ENCODE measurements at places on chromosomes 11 and 22.

- DNase-seq: no peak
Observed at GRCh38 chr22:27206374-27207133, 549.2 kb downstream of the MIAT start.

- no peak for DNase-seq
Observed at GRCh38 chr22:30902496-30903357, 65.8 kb downstream of the MORC2 start.

DNA sequence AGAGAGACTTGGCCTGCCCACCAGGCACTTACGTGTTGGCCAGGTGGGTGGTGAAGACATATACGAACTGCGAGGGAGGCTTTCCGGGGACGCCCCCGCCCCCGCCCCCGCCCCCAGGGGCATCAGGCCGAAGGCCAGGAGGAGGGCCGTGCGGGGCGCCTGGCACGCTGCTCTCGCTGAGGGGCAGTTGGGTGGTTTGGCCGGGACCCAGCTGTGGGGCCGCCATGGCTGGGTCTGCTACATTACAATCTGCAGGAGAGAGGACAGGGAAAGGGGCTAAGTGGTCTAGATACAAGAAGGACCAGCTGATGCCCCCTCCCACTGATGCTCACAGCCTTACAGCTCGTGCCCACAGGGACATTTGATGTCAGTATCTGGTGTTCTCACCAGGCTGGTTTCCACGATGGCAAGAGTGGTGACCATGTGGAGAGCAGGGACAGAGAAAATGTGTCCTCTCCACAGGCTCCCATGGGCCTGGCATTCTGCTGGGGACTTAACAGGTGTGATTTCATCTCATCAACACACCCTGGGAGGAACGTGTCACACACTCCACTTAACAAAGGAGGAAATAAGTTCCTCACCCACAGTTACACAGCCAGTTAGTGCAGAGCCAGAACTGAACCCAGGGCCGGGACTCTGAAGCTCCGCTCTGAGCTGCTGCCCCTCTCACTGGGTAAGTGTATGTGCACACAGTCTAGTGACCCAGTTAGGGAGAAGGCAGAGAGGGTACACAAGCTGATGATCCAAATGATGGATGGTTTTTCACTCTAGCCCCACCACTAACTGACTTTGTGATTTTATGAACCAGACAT, 19.7 kb downstream of the CXCR5 start:
- DNase-seq: no peak

GRCh38 chr22:38416621-38417251, 38.3 kb downstream of the KCNJ4 start:
- DNase-seq: no peak

DNA sequence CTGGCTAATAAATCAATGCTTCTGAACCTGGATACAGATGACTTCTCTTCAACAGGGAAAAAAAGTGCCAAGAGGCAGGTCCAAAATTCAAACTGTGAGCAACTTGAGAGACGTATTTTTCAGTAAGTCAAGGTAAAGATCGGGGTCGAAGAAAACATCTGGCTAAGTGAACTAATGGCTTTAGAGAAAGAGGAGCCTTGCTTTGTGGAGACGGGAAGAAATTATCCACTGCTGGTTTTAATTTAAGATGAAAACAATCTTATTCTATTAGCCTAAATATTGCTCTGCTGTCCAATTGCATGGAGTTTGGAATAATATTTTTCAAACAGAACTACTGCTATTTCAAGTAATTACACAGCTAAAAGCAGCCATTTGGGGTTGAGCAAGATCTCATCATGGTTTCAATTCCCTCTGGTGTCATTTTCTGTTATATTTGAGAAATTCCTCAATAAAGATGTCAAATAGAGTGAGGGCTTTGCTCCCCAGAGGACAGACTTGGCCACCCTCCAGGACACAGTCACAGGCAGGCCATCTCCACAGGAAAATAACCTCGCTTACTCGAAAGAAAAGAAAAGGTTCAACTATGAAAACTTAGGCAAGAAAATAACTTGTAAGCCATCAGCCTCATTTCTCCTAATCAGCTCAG, 29.8 kb downstream of the SCUBE1 start:
- no peak for DNase-seq

GRCh38 chr11:47532597-47533213, 20.2 kb downstream of the CELF1 start:
- DNase-seq: no peak

DNA sequence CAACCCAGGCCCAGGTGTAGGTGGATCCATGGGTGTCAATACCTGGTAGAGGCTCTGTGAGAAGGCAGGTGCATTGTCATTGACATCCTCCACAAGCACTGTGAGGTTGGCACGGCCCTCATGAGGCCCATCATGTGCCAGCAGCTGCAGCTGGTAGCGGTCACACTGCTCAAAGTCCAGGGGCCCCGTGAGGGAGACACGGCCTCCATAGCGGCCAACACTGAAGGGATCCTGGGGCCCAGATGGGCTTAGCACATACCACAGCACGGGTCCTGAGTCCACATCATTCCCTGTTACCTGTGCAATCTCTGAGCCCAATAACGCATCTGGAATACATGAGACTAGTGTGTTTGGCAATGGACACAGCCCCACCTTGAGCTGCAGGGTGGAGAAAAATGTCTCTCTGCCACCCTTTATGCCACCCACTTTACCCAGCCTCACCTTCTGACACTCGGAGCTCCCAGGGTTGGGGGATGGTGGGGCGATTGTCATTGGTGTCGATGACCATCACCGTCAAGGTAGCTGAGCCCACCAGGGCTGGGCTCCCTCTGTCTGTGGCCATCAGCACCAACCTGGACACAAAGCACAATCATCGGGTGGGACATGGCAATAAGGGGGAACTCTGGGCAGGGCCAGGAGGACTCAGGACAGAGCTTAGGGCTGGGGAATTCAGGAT, 6.1 kb upstream of the TPP1 start:
- no peak for DNase-seq

DNA sequence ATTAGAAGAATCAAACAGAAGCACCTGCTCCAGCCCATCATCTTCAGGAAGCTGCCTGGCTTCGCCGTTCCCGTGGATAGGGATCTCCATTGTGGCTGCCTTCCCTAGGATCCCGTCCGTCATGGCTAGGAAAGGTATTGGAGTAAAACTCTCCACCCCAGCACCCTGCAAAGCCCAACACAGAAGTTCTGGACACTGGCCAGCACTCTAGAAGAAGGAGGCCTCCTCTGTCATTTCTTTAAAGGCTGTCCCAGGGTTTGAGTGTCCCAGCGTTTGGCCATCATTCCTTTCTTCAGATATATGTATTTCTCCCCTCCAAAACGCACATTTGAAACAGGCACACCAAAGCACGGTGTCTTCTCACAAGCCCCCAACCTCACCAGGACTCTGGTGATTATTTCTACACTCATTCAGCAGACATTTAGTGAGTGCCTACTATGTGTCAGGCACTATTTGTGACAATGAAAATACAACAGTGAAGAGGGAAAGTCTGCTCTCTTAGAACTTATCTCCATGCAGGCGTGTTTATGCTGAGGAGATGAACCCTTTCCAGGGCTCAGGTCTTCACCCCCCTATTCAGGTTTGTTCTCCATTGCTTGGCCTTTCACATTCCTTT, 724 bp downstream of the ARFIP2 start:
- no peak for DNase-seq

DNA sequence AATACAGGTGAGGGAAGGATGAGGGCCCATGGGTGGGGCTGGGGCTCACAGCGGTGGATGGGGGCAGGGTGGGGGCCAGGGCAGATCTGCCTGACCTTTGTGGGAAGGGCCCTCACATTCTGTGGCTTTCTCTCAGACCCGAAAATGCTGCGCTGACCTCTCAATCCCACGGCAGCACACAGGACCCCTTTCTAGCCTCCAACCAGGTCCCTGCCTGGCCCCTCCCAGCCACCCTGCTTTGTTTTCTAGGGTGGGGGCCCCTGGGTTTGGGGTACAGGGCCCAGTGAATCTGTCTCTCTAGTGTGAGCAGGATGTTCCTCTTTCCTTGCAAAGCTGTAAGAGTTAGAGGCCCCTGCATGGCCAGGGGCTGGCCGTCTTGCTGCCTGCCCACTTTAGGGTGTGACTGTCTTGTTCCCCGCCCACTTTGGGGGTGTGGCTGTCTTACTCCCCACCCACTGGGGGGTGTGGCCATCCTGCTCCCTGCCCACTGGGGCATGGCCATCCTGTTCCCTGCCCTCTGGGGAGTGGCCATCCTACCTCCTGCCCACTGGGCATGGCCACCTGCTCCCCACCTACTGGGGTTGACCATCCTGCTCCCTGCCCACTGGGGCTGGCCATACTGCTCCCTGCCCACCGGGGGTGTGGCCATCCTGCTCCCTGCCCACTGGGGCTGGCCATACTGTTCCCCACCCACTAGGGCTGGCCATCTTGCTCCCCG, 11.5 kb downstream of the PARVG start:
- no peak for DNase-seq

- no peak for DNase-seq
Observed at GRCh38 chr22:48943567-48944432, 883.9 kb downstream of the BRD1 start.

GRCh38 chr11:126146454-126147192, 64.8 kb downstream of the RPUSD4 start:
- DNase-seq: no peak

DNA sequence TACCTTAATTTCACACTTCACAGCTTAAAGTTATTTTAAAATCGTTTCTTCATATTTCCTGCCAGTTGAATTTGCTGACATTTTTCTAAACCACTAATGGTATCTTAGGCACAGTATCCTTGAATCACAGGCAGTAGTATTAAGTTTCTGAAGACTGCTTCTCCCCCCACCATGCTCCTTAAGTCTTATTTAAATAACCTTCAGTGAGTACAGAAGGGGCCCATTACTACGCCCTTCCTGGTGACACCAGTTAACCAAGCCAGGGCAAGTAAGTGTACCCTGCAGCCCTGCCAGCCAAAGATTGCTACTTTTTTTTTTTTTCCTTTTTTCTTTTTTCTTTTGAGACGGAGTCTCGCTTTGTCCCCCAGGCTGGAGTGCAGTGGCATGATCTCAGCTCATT, 19.9 kb downstream of the KDM2A start:
- DNase-seq: no peak

DNA sequence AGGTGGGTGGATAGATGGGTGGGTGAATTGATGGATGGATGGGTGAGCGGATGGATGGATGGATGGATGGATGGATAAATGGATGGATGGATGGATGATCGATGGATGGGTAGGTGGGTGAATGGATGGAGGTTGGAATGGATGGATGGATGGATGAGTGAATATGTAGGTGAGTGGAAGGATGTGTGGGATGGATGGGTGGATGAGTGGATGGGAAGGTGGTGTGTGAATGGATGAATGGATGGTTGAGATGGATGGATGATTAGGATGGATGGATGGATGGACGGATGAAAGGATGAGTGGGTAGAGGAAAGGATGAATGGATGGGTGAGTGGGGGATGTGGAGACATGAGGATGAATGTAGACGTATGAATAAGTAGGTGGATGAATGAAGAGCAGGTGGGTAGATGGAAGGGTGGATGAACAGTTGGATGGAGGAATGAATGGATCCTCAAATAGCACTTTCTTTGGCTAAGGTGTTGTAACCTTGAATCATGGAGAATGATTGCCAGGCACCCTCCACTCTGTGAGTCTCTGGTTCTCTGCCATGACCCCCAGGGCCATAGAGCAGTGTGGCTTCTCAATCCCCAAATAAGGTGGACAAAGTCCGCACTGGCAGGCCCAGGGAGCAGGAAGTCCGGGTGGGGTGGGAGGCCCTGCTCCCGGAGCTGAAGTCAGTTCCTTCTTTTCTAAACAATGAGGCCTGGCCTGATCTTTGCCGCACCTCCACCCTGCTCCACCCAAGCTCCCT, 36.9 kb downstream of the IGF2 start:
- DNase-seq: no peak

GRCh38 chr22:19701420-19702145, 12.7 kb upstream of the SEPTIN5 start:
- DNase-seq: no peak

GRCh38 chr22:50047346-50047745, 10.8 kb downstream of the TTLL8 start:
- no peak for DNase-seq

- no peak for DNase-seq
Observed at GRCh38 chr11:58917159-58917783, 22.0 kb upstream of the GLYATL1 start.

GRCh38 chr11:561148-562003, 606 bp downstream of the RASSF7 start:
- DNase-seq: no peak

- no peak for DNase-seq
Observed at GRCh38 chr11:59191890-59192289, 20.0 kb downstream of the DTX4 start.

All from HS-5 (cell line).